Stimulated activated naive B cell treated with anti-CD40 and anti-IgM and Interleukin-4, amounts not matched to agents 10 μg/mL and 1 μg/mL and 100 μg/mL, for 72 hours (primary cell): ENCODE measurements at places on chromosomes 11 and 22.
A peak's percentile ranks its signal among the peaks of the same experiment; 100 is the strongest.

DNA sequence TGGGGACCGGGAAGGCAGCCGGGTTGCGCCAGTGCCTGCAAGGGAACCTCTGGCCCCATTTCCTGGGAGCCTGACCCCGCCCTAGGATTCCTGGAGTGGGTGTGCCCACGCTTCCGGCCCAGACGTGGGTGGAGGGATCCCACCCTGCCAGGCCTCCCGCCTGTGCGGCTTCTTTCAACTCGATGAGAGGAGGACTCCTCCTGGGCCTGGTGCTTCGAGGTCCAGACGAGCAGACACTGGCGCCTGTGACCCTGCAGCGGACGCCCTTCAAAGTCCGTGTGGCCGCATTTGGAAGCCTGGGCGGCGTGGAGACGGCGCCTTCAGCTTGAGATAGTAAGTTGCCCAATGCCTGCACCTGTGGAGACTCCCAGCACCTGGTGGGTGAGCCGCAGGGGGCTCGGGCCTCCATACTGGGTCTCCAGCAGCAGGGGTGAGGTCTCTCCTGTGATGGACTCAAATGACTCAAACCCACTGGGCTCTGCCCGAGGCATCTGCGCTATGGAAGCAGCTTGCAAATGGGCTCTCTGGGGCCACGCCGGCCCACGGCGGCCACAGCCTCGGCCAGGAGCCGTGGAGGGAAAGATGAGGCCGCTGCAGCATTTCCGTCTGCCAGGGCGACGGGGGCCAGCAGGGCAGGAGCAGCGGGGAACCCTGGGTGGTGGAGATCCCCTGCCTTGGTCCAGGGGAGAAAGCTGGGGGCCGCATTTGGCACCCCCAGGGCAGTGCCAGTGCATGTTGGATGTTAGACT lies 64.3 kb upstream of the PPARA start:
- no peak for DNase-seq

GRCh38 chr11:18495703-18496102 lies 31.0 kb downstream of the TSG101 start:
- DNase-seq, result no peak

GRCh38 chr22:29787371-29787980 lies 20.3 kb downstream of the UQCR10 start:
- no peak for DNase-seq

GRCh38 chr11:68303982-68304780 lies 8.2 kb upstream of the LRP5 start:
- DNase-seq, result no peak

- DNase-seq, result peak; percentile 23
These were observed 8.8 kb downstream of the POU2F3 start for GRCh38 chr11:120248551-120249278.

DNA sequence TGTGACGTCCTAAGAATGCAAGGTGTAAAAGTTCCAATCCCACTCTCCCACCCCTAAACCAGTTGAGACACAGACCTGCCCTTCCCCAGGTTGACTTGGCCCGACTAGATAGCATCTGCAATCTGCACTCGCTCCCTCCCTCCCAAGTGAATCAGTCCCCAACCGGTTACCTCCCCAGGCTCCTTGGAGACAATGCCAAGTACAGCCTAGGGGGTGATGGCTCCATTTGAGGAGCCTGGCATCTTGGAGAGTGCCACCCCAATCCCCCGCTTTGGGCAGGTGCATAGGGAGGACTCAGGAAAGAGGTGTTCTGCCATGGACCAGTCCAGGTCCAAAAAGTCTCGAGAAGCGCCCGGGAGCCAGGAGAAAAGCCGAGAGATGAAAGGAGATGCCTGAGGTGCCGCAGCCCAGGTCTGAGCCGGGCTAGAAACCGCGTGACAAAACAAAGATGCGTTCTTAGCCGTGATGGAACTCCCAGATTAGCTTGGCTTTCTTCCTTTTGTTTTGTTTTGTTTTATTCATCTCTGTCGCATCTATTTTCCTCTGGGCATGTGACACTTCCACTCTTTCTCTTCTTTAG lies 18.7 kb upstream of the SNX32 start:
- no peak for DNase-seq
